ENCODE measurements at places on chromosomes 4 and X.

DNA sequence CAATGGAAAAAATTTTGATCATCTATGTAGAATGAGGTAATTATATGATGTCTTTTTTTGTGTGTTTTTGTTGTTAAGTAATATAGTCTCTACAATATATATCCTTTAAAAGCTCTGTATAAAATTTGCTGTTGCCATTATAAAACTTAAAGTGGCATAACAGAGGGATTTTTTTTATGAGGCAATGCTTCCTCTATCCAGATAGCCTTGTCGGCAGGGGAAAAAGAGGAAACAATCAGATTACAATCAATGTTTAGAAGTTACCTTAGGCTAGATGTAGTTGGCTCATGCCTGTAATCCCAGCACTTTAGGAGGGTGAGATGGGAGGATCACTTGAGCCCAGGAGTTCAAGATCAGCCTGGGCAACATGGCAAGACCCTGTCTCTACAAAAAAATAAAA, 86.8 kb downstream of the DIAPH2 start:
- DNase-seq, result no peak

DNA sequence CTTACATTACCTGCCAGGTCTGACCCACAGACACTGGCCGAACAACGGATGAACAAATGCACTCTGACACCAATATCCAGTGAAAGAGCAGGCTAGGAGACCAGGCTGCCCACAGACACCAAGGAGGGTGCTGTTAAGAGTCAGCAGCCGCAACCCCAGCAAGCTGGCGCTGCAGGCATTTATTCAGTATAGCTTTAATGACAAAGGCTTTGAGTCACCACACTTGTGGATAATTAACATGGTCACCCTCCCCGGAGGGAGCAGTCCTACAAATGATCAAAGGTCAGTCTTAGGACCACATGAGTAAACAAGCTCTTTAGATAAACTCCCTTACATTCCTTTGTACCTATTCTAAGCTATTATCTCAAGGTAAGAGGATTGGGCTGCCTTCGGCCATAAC, 368.5 kb upstream of the GRID2 start:
- no peak for DNase-seq

- peak; percentile 98 for DNase-seq
These were observed 4.6 kb upstream of the AREG start for GRCh38 chr4:74440356-74440755.

- peak; percentile 26 for DNase-seq
These were observed 34.4 kb upstream of the ANXA3 start for GRCh38 chr4:78517050-78517652.

DNA sequence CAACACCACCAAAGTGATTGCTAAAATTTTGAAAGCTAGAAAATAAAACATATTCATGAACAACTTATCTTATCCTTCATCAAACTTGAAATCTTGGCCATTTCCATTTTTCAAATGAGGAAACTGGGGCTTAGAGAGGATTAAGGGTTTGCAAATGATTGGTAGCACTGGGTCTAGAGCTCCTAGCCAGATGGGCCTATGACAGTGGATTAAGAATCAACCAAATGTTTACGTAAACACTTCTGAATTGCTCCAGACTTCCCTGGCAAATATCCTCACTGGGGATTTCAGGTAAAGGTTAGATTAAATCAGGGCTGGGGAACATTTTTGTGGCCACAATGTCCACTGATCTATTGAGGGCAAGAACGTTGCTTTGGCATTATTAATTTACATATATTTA, 241.2 kb downstream of the ANK2 start:
- no peak for DNase-seq

DNA sequence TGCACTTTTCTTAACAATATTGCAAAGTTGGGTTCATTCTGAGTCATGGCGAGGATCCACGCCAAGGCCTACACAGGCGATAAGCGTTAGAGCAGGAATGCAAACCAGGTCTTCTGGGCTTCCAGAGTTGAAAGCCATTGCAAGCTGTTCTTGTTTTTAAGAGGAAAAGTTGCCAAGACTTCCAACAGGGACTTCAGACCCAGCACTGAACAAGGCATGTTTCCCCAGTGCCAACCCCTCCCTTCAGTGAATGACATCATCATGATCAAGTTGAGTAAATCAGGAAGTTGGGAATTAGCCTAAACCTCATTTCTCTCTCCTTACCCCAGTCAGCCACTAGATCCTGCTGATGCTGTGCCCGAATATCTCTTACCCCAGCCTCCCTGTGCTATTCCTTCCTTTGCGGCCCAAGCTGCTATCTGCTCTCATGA, 355.1 kb downstream of the HS3ST1 start:
- peak; percentile 6 for DNase-seq

- no peak for DNase-seq
These were observed 207.2 kb upstream of the GPRIN3 start for GRCh38 chr4:89514811-89515210.

DNA sequence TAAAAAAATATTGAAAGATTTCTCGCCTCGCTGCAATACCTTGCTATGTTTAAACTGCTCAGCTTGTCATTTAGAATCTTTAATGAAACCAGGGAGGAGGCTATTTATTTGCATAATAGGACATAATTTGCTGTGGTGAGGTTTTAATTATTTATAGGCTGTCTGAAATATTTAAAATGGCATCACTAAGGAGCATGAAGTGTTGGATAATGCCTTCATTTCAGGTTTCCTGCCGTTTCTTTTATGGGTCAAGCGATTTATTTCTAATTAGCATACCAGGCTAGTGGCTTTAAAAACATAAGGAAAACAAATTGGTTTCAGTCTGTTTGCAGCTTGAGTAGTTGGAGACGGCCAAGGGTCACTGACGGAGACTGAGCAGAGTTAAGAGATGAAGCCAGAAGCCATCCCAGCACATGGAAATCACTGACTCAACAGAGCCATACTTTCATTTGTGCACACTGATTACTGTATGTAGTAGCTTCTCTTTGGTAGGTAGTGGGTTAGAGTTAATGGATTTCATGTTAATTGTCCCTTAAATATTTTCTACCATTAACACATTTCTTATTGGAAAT, 1962.4 kb upstream of the TENM3 start:
- no peak for DNase-seq

- DNase-seq, result no peak
These were observed 3.7 kb downstream of the RS1 start for GRCh38 chrX:18668071-18668835.

- DNase-seq, result peak; percentile 52
These were observed 11.3 kb downstream of the RASSF6 start for GRCh38 chr4:73608689-73609594.

All from RWPE1 (cell line).